Daoy (cell line): ENCODE measurements at places on chromosomes 3 and 15. TPM values are rescaled to one million over a fixed set of nuclear protein-coding genes. Genes with fewer than 3 reads are reported as not detected.

- peak; percentile 60 for DNase-seq
Measured at GRCh38 chr15:81752546-81752942, 293.3 kb downstream of the MEX3B start.

- DNase-seq, result no peak
Measured at GRCh38 chr3:66744521-66744920, 243.7 kb upstream of the LRIG1 start.

The ITGA11 gene
- 6.4 and 11.4 TPM in 2 replicates for total RNA-seq

The PARP16 gene
- 3.8 TPM in 2 replicates for total RNA-seq
